ENCODE measurements at places on chromosomes 5 and 9. TPM values are rescaled to one million over a fixed set of nuclear protein-coding genes. Genes with fewer than 3 reads are reported as not detected.

The PCDHA1 gene
- not detected for total RNA-seq

- DNase-seq, result no peak
Measured at GRCh38 chr9:79166005-79166404, 405.8 kb upstream of the TLE4 start.

The C5orf34 gene
- total RNA-seq, result 22.6 TPM

The NXNL2 gene
- total RNA-seq, result 8.7 TPM

The CATSPER3 gene
- total RNA-seq, result 0.68 TPM
